ENCODE measurements at places on chromosomes 12 and 14.

DNA sequence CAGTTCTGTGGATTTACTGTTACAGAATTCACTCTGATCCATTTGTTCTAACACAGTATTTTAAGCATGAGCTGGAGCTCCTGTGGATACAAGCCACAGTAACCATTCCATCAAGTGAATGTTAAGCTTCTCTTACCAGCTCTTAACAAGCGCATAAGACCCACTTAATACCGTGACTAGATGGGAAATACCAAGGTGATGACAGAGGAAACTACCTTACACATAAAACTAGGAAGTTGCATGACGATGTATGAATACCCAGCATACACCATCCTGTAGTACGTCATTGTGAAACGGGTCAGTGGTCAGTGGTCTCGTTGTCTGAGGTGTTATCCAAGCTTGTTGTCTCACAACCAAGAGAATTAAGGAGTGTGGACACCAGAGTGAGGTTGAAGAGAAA is 2.0 kb upstream of the GALC start:
- DNase-seq: no peak

- DNase-seq: no peak
Measured at GRCh38 chr12:114481200-114481535, 75.2 kb upstream of the TBX5 start.

GRCh38 chr14:23352506-23353432 is at the start of gene SLC22A17:
TSS of gene SLC22A17 (minus strand) at chr14:23352887.
- DNase-seq: peak; percentile 34

GRCh38 chr12:64824130-64824499 is 332 bp upstream of the TBC1D30 start:
- no peak for DNase-seq

- no peak for DNase-seq
Measured at GRCh38 chr14:104206281-104206904, 68.0 kb downstream of the KIF26A start.

DNA sequence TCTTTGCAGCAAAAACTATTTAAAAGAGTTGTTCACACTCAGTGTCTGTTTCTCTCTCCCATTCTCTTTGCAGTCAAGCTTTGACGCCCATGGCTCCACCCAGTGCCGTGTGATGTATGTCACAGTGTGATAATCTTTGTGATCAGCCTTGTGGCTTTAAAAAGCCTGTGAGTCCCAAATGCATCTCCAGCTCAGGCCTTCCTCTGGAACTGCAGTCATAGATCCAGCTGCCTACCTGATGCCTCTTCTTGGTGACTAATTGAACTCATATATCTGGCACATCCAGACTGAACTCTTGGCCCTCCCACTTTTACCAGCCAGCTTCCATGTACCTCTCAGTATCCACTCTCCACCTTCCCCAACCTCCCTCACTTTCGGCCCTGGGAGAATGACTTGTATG is 182.8 kb upstream of the ARHGAP5 start:
- no peak for DNase-seq

Data from stimulated activated CD4-positive, alpha-beta T cell treated with anti-CD3 and anti-CD28 coated beads, TNF-alpha, amount 100 ng/mL, for 48 hours (primary cell).